ENCODE measurements at places on chromosomes 7 and 10.

DNA sequence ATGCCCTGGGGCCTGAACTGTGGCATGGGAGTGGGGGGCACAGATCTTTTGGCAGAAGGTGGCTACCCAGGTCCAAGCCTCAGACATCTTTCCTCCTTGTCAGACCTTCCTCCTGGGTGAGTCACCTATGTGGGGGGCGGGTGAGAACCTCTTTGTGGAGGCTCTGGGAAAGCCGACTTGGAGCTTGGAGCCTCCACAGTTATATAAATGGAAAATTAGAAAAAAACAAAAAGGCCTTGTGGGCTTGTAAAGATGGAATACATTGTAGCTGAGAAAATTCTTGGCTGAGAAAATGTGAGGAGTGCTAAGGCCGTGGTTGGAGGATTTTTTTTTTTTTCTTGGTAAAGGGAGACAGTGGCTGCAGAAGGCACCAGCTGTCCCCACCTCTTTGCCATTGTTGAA lies 292.5 kb downstream of the CCDC3 start:
- DNase-seq: peak; percentile 17

- no peak for DNase-seq
Observed at GRCh38 chr7:27839099-27839498, 99.1 kb downstream of the TAX1BP1 start.

GRCh38 chr7:38558761-38559345 lies 72.3 kb downstream of the AMPH start:
- peak; percentile 10 for DNase-seq

GRCh38 chr7:4084271-4084670 lies 597.8 kb upstream of the FOXK1 start:
- no peak for DNase-seq

- no peak for DNase-seq
Observed at GRCh38 chr7:93843260-93843659, 47.3 kb downstream of the TFPI2 start.

- no peak for DNase-seq
Observed at GRCh38 chr10:124025152-124025551, 68.2 kb downstream of the CHST15 start.

GRCh38 chr7:23093546-23093945 lies 12.0 kb upstream of the KLHL7 start:
- DNase-seq: no peak

DNA sequence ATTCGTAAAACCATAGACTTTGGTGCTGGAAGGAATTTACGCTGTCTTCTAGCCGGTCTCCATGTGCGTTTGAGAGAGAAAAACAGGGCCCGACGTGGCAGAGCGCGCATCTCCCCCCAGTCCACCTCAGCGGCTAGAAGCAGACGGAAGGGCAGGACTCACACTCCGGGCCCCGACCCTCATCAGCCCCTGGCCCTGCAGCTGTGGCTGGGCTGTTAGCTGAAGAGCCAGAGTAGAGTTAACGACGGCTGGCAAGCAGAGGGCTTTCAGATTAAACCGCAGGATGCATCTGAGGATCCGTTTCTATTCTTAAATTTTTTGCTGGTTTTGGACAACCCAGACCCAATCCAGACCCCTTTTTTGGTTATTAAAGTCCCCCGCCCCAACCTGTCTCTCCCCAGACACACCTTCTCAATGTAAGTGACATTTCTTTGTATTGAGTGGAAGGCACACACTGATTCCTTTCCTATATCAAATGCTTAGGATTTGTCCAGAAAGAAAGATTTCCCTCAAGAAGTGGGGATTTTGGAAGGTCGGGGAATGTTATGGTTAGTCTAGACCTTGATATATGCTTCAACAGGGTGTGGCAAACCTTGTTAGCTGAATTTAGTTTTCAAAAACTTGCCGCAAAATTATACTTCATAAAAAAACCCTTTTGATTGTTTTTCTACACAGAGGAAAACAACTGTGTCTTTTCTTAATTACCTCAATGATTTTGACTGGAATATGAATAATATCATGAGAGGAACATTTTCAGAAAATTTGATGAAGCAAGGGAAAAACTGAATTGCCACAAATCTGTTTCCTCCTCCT lies 1.7 kb upstream of the TBX20 start:
- DNase-seq: no peak

GRCh38 chr10:22655312-22655981 lies 58.9 kb downstream of the PIP4K2A start:
- DNase-seq: no peak

DNA sequence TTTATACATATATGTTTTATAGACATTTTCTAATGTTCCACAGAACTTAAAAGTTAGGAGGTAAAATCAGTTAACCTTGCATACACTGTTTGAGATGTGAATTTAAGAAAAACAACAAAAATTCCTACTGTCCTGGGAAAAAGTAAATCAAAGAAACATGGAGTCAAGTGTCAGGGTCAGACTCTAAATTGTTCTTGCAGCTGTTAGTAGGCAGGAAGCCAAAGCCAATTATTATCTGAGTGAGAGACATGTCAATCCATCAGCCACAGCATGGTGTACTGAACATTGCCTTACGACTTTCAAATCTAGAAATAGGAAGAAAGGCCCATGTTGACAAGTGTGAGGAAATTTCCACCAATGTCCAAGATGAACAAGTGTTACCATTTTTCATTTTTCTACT lies 461.2 kb upstream of the MBL2 start:
- DNase-seq: no peak

GRCh38 chr10:101619983-101620382 lies 31.9 kb downstream of the DPCD start:
- no peak for DNase-seq

DNA sequence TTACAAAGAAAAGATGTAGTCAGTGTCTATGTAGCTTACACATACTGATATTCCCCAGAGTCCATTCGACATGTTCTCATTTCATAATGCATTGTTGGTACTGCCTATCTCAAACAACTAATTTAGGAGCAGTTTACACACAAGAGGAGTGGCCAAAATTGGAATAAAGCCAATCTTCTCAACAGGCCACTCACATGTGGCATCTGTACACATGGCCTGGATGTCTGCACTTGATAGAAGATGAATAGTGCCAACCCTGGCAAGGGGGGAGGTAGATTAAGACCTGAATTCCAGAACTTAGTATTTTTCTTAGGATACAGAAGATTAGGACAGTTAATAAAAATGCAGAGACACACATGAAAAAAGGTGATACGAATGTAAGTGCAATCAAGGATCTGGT lies 125.3 kb upstream of the STARD3NL start:
- no peak for DNase-seq

GRCh38 chr10:16425449-16425848 lies 11.4 kb upstream of the PTER start:
- no peak for DNase-seq

DNA sequence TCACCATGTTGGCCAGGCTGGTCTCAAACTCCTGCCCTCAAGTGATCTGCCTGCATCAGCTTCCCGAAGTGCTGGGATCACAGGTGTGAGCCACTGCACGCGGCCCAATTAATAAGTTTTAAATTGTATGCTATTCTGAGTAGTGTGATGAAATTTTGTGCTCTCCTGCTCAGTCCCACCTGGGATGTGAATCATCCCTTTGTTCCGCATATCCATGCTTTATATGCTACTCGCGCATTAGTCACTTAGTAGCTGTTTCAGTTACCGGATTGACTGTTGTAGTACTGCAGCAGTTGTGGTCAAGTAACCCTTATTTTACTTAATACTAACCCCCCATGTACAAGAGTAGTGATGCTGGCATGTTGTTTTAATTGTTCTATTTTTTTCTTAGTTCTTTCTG lies 47.3 kb upstream of the OIT3 start:
- no peak for DNase-seq

DNA sequence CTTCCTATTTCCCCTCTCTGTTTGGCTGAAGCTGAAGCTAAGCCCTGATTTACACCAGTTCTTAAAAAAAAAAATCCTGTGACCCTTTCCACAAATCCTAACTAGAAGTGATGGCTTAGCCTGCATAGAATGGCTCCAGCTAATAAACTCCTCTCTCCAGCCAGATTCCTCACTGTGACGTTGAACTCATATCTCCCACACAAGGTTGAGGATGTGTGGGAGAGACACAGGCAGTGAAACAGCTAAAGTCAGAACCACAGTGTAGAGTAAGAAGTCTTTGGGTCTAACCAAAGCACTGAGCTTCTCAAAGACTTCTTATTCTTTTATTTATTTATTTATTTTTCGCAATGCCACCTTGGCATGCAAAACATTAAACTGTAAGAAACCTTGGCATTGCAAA lies 268.3 kb downstream of the SNX13 start:
- no peak for DNase-seq

DNA sequence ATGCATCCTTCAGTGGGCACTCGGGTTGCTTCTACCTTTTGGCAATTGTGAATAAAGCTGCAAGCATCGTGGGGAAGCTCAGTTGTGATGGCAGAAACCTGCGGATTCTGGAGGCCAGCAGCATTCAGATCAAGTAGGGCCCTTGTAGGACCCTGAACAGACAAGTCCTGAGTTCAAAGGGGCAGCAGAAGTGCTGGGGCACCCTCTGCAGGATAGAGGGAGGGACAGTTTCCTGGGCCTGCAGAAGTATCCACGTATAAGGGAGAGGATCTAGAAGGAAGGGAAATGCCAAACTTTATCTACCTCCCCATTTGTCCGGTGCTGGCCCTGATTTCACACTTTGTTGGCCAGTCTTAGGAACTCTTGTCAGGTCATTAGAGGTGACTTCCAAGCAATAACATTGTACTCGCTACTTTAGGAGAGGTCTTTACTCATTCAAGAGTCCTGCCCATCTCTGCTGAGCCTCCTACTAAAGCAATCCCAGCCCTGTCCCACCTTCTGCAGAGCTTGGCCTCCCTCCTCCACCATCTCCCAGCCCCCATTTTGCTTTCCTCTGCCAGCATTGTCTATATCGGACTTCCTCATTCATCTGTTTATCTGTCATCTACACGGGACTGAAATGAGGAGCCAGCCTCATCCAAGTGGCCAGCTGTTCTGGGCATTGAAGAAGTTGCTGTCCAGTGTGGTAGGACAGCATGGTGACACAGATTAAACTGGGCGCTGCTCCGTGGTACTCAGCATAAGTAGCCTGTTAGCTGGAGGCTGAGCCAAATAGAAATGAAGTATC lies 26.6 kb upstream of the R3HCC1L start:
- no peak for DNase-seq

GRCh38 chr10:20936396-20936795 lies 39.3 kb upstream of the NEBL start:
- DNase-seq: no peak

DNA sequence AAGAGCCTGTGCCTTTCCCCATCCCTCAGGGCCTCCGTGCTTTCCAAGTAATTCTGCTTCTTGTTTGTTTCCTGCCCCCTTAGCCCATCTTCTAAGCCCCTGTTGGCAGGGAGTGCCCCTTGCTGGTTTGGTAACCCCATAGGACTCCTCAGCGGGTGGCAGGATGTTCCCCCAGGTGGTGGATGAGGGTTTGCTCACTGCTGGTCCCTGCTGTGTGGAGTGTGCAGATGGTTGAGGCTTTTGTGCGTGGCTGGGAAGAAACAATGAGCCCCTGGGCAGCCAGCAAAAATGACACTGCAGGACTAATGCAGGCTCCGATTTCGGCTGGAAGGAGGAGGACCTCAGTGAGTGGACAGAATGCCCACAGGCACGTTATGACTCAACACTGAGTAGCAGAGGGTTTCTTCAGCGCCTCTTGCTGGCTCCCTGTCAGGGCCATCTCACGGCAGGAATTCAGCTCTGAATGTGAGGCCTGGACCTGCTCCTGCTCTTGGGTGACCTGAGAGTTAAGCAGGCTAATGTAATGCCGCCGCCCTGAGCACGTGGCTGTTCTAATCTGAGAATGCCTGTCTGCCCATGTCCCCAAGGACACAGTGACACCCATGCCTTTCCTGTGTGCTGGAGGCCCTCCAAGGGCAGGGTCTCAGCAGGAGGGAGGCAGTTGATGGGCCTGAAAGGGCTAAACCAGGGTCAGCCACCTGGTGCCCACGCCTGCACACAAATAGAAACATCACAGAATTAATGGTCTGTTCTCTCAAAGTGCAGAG lies 16.6 kb downstream of the BAG3 start:
- no peak for DNase-seq

DNA sequence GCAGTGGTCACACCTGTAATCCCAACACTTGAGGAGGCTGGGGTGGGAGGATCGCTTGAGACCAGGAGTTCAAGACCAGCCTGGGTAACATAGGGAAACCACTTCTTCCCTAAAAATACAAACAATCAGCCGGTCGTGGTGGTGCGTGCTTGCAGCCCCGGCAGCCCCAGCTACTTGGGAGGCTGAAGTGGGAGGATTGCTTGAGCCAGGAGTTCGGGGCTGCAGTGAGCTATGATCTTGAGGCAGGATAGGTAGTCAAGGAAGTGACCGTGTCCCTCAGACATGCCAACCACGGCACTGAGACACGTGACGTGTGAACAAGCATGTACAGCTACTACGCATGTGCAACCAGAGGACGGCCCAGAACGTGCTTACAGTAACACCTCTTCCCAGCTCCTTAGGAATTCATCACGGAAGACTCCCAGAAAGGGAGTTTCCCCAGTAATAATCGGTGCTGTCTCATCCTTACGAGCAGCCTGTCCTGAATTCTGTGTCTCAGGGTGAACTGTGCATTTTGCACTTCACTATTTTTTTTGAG lies 5.3 kb downstream of the GUSB start:
- DNase-seq: no peak

DNA sequence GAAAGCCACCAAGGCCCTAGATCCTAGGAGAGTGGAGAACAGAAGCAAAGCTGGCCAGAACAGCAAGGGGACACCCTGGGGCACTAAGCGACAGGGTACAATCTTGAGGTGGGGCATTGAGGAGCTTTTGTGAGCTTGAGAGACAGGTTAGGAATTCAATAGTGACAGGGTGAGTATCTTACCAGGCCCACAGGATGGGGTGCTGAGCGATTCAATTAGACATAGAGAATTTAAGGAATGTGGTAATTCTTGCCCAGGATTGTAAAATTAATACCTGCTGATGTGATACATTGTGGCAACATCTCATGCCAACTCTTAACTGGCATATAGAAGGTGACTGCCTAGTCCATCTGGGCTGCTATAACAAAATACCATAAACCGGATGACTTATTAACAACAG lies 14.0 kb downstream of the RBP3 start:
- no peak for DNase-seq

GRCh38 chr7:43747328-43748105 lies 11.0 kb upstream of the BLVRA start:
- no peak for DNase-seq

GRCh38 chr7:66921918-66922486 lies 977 bp downstream of the TMEM248 start:
- no peak for DNase-seq

DNA sequence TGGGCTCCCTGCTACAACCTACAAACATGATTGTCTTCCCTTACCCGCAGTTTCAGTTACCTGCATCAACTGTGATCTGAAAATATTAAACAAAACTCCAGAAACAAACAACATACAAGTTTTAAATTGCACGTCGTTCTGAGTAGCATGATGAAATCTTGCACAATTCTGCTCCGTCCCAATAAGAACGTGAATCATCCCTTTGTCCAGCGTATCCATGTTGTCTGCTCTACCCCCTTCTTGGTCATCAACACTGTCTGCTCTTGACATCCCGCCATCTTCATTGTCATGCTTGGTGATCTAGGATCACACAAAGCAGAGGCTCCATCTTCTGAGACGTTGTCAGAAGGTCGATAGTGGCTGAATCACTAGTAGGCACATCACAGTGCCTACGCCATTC lies 53.9 kb downstream of the ACADSB start:
- DNase-seq: no peak

GRCh38 chr7:29274146-29275017 lies 79.8 kb downstream of the CHN2 start:
- DNase-seq: no peak

All from NCI-H2171 (cell line).